ENCODE measurements at places on chromosomes 6 and 20. TPM values are rescaled to one million over a fixed set of nuclear protein-coding genes. Genes with fewer than 3 reads are reported as not detected.

GRCh38 chr6:51387907-51388306 lies 569.2 kb downstream of the TFAP2B start:
- H3K27me3 ChIP-seq: no peaks in the 10 kb centered on the region
- no peaks in the 10 kb centered on the region for H3K4me1 ChIP-seq
- H3K36me3 ChIP-seq: no peaks in the 10 kb centered on the region
- no peak overlapping the region for H3K27ac ChIP-seq
- no peak for DNase-seq

GRCh38 chr20:44465001-44465560 lies 10.6 kb upstream of the TTPAL start:
- H3K36me3 ChIP-seq: no peaks in the 10 kb centered on the region
- no peak for DNase-seq
- no peaks in the 10 kb centered on the region for H3K4me1 ChIP-seq
- H3K27me3 ChIP-seq: no peaks in the 10 kb centered on the region

GRCh38 chr6:116057766-116058165 lies 2.9 kb downstream of the FRK start:
- no peak overlapping the region for H3K27ac ChIP-seq
- peak overlapping the region; percentile 17 for H3K4me3 ChIP-seq
- no peak for DNase-seq
- H3K36me3 ChIP-seq: no peaks in the 10 kb centered on the region
- no peaks in the 10 kb centered on the region for H3K4me1 ChIP-seq

GRCh38 chr6:53398247-53399026 lies 49.7 kb upstream of the ELOVL5 start:
- no peak for DNase-seq
- H3K4me3 ChIP-seq: no peak overlapping the region
- H3K36me3 ChIP-seq: no peaks in the 10 kb centered on the region
- H3K4me1 ChIP-seq: no peaks in the 10 kb centered on the region

GRCh38 chr20:19888269-19888671 lies 128.9 kb upstream of the NAA20 start:
- no peaks in the 10 kb centered on the region for H3K36me3 ChIP-seq
- no peak for DNase-seq
- H3K27me3 ChIP-seq: no peaks in the 10 kb centered on the region

- no peaks in the 10 kb centered on the region for H3K36me3 ChIP-seq
- H3K4me1 ChIP-seq: peaks cover 13% of the 10 kb centered on the region
- H3K4me3 ChIP-seq: no peak overlapping the region
- H3K27ac ChIP-seq: no peak overlapping the region
Observed at GRCh38 chr6:17466707-17467106, 73.3 kb downstream of the CAP2 start.

DNA sequence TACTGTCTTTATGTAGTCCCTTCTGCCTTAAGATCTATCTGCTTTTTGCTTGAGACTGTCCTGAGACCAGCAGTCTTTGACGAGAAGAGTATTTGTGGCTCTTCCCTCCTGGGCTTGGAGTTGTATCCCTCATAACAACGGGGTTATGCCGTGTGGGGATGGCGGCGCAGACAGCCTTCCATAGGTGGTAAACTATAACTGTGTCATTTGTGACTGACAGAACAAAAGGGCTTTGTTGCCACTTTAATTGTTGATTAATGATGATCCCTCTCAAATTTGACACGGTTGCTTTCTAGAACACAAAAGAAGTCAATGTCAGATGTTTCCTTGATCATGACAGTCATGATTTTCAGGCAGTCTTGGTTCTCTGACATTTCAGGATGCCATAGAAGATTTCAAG lies 196.6 kb downstream of the JARID2 start:
- no peaks in the 10 kb centered on the region for H3K36me3 ChIP-seq
- H3K4me1 ChIP-seq: peaks cover 66% of the 10 kb centered on the region
- DNase-seq: no peak
- H3K4me3 ChIP-seq: no peak overlapping the region
- H3K27ac ChIP-seq: no peak overlapping the region

The PMEPA1 gene
- total RNA-seq: 49.1 TPM

The OPRM1 gene
- not detected for total RNA-seq

Data from upper lobe of right lung (tissue), 1 donor.